RKO (cell line): ENCODE measurements at places on chromosomes 4 and X.

GRCh38 chrX:150544835-150545770, 23.3 kb upstream of the MTM1 start:
- DNase-seq: no peak

DNA sequence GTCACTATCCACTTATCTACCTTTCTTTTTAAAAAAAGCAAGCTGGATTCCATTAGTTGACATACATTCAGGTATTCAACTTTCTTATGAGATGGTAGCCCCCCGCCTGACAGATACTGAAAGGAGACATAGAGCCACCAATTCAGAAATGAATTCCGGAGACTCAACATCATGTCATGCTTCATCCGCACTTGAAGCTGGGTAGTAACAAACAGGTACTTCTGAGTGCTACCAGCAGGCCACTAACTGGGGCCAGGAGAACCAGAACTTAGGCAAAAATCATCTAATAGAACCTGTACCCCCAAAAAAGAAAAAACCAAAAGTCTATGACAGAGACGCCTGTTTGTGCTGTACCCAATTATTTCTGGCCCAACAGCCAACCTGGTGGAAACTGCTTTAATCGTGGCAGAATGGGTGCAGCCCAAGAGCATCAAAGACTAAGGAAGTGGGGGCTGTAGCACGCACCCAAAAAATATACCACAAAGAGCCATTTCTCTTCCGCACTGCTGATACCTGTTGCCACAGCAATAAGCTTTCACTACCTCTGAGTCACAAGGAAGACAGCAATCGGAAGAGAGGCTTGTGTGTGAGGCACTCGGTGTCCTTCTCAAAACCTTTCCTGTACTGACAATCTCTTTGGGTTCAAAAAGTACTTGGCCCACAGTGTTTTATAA, 84.8 kb downstream of the AFAP1 start:
- no peak for DNase-seq

DNA sequence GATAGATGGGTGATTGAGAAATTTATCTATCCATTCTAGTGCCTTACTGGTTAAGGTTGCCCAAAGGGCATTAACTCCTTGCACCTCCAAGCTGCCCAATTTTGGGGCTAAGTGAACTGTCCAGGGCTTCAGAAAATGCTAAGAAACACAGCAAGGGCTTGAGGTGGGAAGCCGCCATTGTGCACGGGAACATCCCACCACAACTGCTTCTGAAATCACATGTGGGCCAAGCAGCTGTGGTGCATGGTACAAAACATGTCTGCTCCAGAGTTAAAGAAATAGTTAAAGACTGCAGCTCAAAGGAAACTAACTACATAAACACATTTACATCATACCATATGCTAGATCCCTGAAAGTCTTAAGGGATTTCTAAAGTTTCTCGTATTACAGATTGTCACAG, 144.3 kb upstream of the NDST3 start:
- no peak for DNase-seq

GRCh38 chrX:68261060-68261672, 172.1 kb downstream of the OPHN1 start:
- DNase-seq: no peak

- no peak for DNase-seq
These were observed 314.6 kb upstream of the CASK start for GRCh38 chrX:42237956-42238355.

- no peak for DNase-seq
These were observed 122.4 kb upstream of the ETNPPL start for GRCh38 chr4:108885211-108885610.

GRCh38 chr4:17557880-17558279, 19.1 kb upstream of the LAP3 start:
- DNase-seq: peak; percentile 35

DNA sequence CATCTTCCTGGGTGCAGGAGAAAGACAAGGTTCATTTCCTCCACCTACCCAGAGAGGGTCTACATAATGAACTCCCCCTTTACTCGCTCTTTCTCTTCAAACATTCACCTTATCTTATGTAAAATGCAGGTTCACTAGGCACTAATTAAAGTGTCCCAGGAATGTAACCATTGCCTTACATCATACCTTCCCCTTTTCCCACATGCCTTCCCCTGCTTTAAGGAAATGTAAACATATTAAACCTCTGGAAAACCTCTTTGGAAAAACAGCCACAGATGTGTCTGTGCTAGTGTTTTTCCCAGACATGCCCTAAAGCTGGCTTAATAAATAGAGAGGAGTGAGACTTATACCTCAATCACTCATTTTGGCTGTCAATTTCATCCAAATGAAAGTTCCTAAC, 15.8 kb downstream of the TBC1D9 start:
- DNase-seq: no peak

GRCh38 chr4:152424977-152425376, 110.9 kb downstream of the FBXW7 start:
- DNase-seq: no peak

DNA sequence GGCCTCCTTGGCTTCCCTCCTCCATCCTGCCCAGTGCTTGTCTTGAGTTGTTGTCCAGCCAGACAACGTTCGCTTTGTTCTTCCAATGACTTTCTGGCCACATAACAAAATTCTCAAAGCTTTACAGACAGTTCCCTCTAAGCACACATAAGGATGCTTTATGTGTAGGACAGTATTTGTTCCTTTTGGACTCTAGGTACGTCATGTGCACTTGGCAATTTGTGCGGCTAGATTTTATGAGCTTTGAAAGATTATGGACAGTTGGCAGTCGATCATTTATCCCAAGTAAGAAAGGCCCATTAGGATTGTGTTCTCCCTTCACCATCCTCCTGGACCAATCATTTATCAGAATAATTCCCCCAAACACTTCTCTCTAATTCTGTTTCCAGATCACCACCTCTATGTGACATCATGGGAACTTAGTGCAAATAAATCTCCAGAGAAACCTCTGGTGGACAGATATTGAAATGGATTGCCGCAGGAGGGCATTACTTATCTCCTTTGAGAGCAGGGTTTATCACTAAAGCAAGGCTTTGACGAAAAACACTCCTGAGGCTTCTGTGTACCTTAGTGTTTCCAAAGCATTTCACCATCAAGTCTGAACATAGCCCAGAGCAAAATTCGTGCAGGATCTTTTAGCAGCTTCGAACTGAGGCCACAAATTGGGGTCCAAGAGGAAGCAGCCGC, 77.4 kb upstream of the BMPR1B start:
- DNase-seq: no peak

DNA sequence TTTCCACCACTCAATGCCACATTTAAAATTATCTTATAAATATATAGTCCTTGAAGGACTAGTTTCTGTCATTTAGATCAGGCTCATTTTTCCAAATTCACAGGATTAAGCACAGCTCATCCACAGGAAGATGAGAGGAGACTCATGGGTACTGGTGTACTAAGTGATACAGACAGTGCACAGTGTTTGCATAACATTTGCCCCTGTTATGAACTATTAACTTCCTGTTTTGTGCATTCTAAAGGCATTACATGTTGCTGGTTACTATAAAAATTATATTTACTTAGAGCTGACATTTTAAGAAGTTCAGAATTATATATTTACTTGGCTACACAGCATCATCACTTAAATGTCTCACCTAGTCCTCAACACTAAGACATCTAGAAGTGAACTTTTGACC, 772.0 kb downstream of the TECRL start:
- no peak for DNase-seq
